Activated CD8-positive, alpha-beta memory T cell treated with anti-CD3 and anti-CD28 coated beads, Interleukin-2, amount 10 ng/mL, durations not matched to agents 7 days and 5 days (primary cell): ENCODE measurements at places on chromosomes 1 and 21. TPM values are rescaled to one million over a fixed set of nuclear protein-coding genes. Genes with fewer than 3 reads are reported as not detected.

DNA sequence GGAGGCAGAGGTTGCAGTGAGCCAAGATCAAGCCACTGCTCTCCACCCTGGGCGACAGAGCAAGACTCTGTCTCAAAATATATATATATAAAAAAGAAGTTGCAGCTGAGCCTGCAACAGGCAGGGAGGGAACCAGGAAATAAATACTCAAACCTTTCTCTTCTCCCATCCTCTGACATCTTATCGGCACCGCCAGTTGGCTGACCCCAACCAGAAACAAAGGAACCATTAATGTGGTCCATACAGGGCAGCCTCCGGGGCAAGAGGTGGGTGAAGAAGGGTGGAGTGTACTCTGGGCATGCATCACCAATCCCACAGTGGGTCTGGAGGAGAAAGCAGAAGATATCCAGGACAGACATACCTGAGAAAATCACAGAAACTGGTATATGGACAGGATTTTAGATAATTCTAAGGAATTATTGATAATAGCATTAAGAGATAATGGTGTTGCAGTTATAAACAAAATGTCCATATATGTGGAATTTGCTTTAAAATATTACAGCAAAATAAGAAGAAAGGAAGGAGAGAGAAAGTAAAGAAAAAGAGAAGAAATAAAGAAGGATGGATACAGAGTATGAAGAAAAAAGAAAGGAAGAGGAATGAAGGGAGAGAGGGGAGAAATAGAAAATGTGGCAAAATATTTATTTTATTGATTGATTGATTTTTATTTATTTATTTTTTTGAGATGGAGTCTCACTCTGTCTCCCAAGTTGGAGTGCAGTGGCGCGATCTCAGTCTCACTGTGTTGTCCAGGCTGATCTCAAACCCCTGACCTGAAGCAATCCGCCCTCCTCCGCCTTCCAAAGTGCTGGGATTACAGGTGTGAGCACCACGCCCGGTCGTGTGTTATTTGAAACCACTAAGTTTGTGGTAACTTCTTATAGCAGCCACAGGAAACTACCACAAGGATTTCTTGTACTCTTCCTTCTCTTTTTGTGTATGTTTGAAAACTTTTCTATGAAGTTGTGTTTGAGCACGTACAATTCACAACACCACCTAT is 4.1 kb upstream of the PTAFR start:
- peaks cover 6% of the 10 kb centered on the region for H3K36me3 ChIP-seq
- H3K27ac ChIP-seq = no peak overlapping the region
- H3K4me1 ChIP-seq = peaks cover 12% of the 10 kb centered on the region
- peaks cover 65% of the 10 kb centered on the region for H3K27me3 ChIP-seq

- peak; percentile 54 for DNase-seq
- H3K4me1 ChIP-seq = peaks cover 10% of the 10 kb centered on the region
- no peaks in the 10 kb centered on the region for H3K36me3 ChIP-seq
- no peak overlapping the region for H3K27ac ChIP-seq
These were observed 12.7 kb downstream of the INSL5 start for GRCh38 chr1:66788231-66788939.

GRCh38 chr1:67646145-67647035 is 38.6 kb upstream of the GADD45A start:
- H3K36me3 ChIP-seq = no peaks in the 10 kb centered on the region
- no peak overlapping the region for H3K4me3 ChIP-seq
- H3K27ac ChIP-seq = no peak overlapping the region

DNA sequence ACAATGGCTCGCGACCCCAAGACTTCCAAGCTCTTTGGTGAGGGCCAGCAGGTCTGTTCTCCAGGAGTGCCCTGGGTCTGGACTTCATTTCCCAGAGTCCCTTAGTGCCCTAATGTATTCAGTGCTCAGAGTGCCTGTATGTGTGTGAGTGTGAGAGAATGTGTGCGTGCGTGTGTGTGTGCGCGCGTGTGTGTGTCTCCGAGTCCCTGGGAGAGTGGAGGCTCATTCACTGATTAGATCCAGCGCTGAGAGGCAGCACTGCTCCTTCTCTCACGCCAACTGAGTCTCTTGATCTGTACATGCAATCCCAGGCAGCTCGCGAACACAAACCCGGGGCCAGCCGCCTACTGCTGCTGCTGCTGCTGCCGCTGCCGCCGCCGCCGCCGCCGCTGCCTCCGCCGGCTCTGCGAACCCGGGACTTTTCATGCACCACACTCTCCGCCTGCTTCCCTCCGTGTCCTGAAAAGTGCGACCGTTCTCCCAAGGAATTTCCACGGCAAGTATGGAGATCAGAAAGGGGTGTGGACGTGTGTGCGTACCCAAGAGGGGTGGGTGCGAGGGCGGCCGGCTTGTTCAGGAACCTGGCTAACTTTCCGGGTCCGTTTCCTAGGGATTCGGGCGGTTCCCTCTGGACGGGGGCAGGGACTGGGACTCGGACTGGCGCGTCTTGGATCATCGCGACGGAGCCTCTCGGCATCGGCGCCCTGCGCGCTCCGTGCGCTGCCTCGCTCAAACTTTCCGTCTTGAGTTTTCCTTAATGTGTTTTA is at the start of gene RNF220:
Gene RNF220, plus strand, starts transcription at position 225 of the 767 bp plus-strand sequence.
- DNase-seq = peak; percentile 53
- peak within 1 kb of the TSS; percentile 75 for H3K4me3 ChIP-seq
- peaks cover 32% of the 10 kb centered on the region for H3K4me1 ChIP-seq
- peaks cover 63% of the 10 kb centered on the region for H3K27me3 ChIP-seq
- no peak within 1 kb of the TSS for H3K27ac ChIP-seq
- no peaks in the 10 kb centered on the region for H3K36me3 ChIP-seq

GRCh38 chr1:165397944-165398343 is 41.4 kb upstream of the LMX1A start:
- peak; percentile 61 for DNase-seq
- no peak overlapping the region for H3K27ac ChIP-seq
- peaks cover 17% of the 10 kb centered on the region for H3K4me1 ChIP-seq
- H3K36me3 ChIP-seq = peaks cover 1% of the 10 kb centered on the region
- peaks cover 65% of the 10 kb centered on the region for H3K27me3 ChIP-seq
- no peak overlapping the region for H3K4me3 ChIP-seq

DNA sequence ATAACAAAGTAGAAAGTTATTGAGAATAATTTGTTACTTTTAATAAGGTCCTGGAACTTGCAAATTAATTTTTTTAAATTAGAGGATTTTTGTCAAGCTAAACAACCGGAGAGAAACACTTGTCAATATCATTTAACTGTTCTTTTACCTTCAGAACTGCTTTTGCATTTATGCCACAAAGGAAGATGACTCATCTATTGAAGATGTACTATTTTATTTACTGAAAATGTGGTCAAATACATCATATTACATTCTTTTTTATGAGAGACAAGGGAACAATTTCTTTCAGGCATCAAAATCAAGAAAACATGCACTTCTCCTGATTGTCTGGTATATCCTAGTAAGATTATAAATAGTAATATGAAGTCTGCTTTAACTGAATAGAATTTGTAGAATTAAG is 558.2 kb upstream of the PRMT6 start:
- no peaks in the 10 kb centered on the region for H3K4me1 ChIP-seq
- no peak overlapping the region for H3K4me3 ChIP-seq
- H3K27ac ChIP-seq = no peak overlapping the region
- H3K36me3 ChIP-seq = no peaks in the 10 kb centered on the region
- no peak for DNase-seq

GRCh38 chr1:11673089-11673769 is 7.7 kb downstream of the MAD2L2 start:
- H3K36me3 ChIP-seq = peaks cover 19% of the 10 kb centered on the region
- H3K27me3 ChIP-seq = no peaks in the 10 kb centered on the region
- H3K27ac ChIP-seq = no peak overlapping the region

GRCh38 chr1:18554597-18554996 is 73.9 kb downstream of the KLHDC7A start:
- peaks cover 26% of the 10 kb centered on the region for H3K27me3 ChIP-seq
- no peak overlapping the region for H3K27ac ChIP-seq
- no peak for DNase-seq
- H3K4me3 ChIP-seq = no peak overlapping the region
- H3K36me3 ChIP-seq = no peaks in the 10 kb centered on the region
- no peaks in the 10 kb centered on the region for H3K4me1 ChIP-seq

GJB3 gene
- total RNA-seq = not detected

RGS13 gene
- 0.37 TPM for total RNA-seq

- H3K36me3 ChIP-seq = no peaks in the 10 kb centered on the region
- no peak overlapping the region for H3K27ac ChIP-seq
- peaks cover 37% of the 10 kb centered on the region for H3K4me1 ChIP-seq
- no peak overlapping the region for H3K4me3 ChIP-seq
These were observed 476.3 kb upstream of the RUNX1 start for GRCh38 chr21:35525443-35525842.
